ENCODE measurements at places on chromosomes 6 and 20. TPM values are rescaled to one million over a fixed set of nuclear protein-coding genes. Genes with fewer than 3 reads are reported as not detected.

GRCh38 chr20:51553897-51554486 lies 11.5 kb upstream of the NFATC2 start:
- no peak for DNase-seq

Gene CTSZ
- 30.1 TPM for total RNA-seq

Gene NQO2
- total RNA-seq: 9.2 TPM

GRCh38 chr6:112883095-112883494 lies 536.0 kb downstream of the RFPL4B start:
- DNase-seq: no peak

- no peak for DNase-seq
Observed at GRCh38 chr6:157768304-157768703, 54.7 kb upstream of the SNX9 start.

Gene FRK
- 0.02 TPM for total RNA-seq

- no peak for DNase-seq
Observed at GRCh38 chr6:163455552-163455951, 41.0 kb downstream of the QKI start.

Gene SDC4
- 5.3 TPM for total RNA-seq

DNA sequence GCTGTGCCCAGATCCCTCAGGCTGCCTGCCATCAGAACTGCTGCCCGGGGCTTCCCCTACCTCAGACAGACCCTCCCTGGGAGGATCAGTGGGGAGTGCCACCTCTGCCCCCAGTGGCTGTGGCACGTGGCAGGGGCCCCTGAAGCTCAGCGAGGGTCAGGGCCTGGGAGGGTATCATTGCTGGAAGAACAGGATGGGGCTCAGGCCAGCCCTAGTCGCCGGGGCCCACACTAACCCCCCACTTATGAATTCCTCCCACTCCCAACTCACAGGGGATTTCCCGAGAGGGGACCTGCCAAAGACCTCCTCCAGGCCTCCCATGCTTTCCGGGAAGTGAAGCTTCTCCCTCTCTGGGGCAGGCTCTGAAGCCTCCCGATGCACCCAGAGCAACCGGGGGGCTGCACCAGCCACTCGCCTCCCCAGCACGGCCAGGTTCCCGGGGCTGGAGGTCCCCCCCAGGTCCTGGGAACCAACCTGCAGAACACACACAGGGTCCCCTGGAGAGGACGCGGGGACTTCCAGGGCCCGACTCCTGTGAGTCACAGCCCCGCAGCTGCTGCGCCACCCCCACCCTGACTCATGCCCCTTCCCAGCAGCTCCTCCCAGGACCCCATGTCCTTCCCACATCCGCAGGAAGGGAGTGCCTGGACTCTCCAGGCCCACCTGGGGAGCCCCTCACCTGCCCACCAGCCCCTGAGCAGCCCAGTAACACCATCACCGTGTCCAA lies 2.5 kb downstream of the TNFRSF6B start:
- DNase-seq: no peak

GRCh38 chr20:8693709-8694108 lies 375.2 kb upstream of the PLCB4 start:
- DNase-seq: no peak

DNA sequence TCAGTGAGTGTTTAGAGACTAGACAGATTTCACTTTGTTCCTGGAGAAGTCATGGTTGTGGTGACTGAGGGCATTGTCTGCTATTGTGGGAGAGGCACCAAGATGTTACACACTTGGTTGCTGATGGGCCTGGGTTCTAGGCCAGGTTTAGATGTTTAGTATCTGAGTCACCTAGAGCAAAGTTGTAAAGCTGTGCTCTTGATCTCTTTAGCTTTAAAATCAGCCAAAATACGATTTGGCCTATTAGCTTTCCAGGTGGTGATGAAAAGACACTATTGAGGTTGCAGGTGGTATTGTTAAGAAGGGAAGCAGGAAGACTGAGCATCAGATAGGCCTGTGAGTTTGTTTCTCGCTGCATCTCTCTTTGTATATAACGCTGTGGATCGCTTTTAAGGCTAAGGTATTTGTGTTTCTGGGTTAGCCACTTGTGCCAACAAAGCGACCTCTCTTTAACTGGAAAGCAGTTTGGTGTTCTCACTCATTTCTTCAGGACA lies 48.6 kb downstream of the FOXO3 start:
- no peak for DNase-seq

DNA sequence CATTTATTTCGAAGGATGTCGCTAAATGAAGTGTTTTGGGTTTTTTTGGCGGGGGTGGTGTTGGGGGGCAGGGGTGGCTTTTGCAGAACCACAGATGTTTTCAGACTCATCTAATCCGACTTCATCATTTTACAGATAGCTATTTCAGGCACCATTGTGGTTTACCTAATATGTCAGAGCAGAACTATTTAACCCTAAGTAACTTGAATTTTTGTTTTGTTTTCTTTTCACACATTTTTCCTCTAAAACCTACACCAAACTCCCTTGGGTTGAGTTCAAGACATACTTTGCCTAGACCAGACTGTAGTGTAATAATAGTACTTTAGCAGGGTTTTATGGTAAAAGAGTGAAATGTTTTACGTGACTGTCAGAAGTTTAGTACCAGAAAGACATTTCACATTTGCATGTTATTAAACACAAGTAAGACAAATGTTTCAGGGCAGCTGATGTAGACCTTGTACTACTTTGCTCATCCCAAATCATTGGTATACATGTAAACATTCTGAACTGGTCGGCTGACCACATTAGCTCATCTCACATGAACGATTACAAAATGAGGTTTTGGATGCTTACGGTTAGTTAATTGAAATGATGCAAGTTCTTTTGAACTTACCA lies 37.7 kb downstream of the MAP3K4 start:
- DNase-seq: no peak

GRCh38 chr6:121382467-121383121 lies 48.3 kb upstream of the TBC1D32 start:
- no peak for DNase-seq
